ENCODE measurements at places on chromosomes 2 and 18.

- DNase-seq, result no peak
Measured at GRCh38 chr2:31233231-31233630, 721 bp upstream of the EHD3 start.

- no peak for DNase-seq
Measured at GRCh38 chr2:85769236-85769982, 15.6 kb downstream of the ATOH8 start.

GRCh38 chr18:59697236-59697932 is at the start of gene CCBE1:
Gene CCBE1, minus strand, starts transcription at chr18:59697423.
- DNase-seq, result peak; percentile 17

- DNase-seq, result no peak
Measured at GRCh38 chr2:44931198-44931780, 10.2 kb upstream of the SIX3 start.

GRCh38 chr2:99727199-99727598 is 237.4 kb upstream of the REV1 start:
- no peak for DNase-seq

- no peak for DNase-seq
Measured at GRCh38 chr2:71786291-71787107, 333.1 kb downstream of the DYSF start.

DNA sequence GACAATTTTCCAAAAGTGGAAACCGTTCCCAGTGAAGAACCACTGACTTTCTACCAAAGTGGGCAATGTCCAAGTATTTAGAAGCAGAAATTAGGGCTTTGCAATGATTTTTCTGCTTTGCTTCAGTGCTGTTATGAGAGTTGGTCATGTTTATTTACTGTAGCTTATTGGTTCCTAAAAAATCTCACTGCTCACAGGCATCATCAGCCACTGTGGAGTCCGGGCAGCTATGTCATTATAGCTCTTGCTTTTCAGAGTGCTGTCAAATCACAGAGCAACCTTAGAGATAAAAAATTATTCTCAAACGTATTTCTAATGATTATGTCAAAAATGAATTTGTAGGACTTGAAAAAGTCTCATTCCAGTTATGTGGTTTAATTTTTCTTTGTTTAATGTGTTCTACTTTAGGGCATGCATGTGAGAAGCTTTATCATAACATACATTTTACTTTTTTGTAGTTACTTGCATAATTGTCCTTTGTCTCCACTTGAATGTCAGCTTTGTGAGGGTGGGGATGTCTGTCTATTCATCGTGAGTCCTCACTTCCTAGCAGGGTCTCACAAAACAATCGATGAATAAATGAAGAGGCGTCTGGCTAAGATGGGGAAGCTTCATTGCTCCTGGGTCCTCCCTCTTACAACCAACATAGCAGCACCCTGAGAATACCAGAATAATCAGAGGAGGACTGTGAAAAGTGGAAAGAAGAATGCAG is 117.6 kb downstream of the TPGS2 start:
- DNase-seq, result no peak

GRCh38 chr2:64939332-64939917 is 49.8 kb upstream of the SLC1A4 start:
- DNase-seq, result no peak

DNA sequence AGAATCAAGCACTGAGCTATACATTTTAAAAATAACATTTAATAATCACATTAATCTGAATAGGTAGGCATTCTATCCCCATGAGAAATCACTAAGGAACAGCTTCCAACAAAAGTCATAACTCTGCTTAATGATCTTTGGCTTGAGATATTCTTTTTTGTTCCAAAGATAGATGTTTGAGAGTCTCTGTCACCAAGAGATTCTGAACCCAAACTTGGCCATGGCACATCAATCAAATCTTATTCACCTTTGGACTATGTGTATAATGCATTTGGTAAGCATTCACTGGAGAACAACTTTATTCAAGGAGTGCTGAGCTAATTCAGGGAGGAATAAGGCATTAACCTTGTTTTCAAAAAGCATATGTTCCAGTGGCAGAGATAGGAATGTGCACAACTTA is 743.3 kb downstream of the SLC4A3 start:
- no peak for DNase-seq

GRCh38 chr2:168278424-168278888 is 31.1 kb upstream of the STK39 start:
- DNase-seq, result no peak

DNA sequence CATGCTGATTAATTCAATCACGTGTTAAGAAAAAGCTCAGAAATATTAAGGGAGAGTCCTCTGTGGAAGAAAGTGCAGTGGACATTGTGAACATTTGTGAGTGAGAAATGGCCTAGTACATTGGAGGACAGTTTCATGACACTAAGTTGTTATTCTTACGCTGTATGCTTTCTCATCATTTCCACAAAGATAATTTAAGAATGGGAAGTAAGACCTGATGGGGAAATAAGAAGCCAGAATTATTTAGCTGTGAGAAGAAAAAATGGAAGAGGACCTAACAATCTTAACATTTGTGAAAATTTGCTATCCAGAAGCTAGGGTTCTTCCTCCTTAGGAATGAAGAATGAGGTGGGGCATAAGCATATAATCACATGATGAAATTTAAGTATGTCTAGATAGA is 15.2 kb upstream of the RAPH1 start:
- no peak for DNase-seq

GRCh38 chr2:47487498-47487875 is 84.5 kb downstream of the MSH2 start:
- no peak for DNase-seq

- DNase-seq, result no peak
Measured at GRCh38 chr2:109148117-109148746, 19.2 kb downstream of the SH3RF3 start.

- no peak for DNase-seq
Measured at GRCh38 chr2:143186876-143187275, 57.7 kb downstream of the ARHGAP15 start.

GRCh38 chr2:10678225-10678624 is 11.6 kb downstream of the NOL10 start:
- DNase-seq, result no peak

GRCh38 chr2:85854166-85854509 is 34.7 kb downstream of the ST3GAL5 start:
- no peak for DNase-seq

- no peak for DNase-seq
Measured at GRCh38 chr2:122236152-122236874, 480.9 kb downstream of the TSN start.

GRCh38 chr2:65016789-65017188 is 27.6 kb downstream of the SLC1A4 start:
- DNase-seq, result no peak

- DNase-seq, result no peak
Measured at GRCh38 chr2:160928854-160929301, 231.3 kb upstream of the TANK start.

GRCh38 chr2:242030226-242030575 is 160.7 kb downstream of the RTP5 start:
- no peak for DNase-seq

- no peak for DNase-seq
Measured at GRCh38 chr2:148658807-148659722, 14.5 kb downstream of the EPC2 start.

GRCh38 chr18:36274083-36274715 is 23.3 kb upstream of the FHOD3 start:
- no peak for DNase-seq

GRCh38 chr2:154771664-154772284 is 73.3 kb downstream of the KCNJ3 start:
- no peak for DNase-seq

DNA sequence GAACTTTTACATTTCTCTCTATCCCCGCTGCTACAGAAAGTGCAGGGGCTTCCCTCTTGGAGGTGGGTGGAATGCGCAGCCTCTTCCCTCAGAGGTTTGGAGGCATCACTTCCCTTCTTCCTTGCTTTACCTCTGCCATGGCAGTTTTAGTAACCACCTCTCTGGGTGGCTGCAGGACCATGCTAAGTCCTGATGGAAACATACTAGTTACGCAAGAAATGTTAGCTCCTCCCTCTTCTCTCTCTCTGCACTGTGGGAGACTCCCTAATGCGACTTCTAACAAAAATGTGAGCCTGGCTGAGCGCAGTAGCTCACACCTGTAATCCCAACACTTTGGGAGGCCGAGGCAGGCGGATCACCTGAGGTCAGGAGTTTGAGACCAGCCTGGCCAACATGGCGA is 116.8 kb upstream of the RAB6C start:
- DNase-seq, result no peak

- no peak for DNase-seq
Measured at GRCh38 chr2:240098349-240098748, 37.8 kb downstream of the COPS9 start.

DNA sequence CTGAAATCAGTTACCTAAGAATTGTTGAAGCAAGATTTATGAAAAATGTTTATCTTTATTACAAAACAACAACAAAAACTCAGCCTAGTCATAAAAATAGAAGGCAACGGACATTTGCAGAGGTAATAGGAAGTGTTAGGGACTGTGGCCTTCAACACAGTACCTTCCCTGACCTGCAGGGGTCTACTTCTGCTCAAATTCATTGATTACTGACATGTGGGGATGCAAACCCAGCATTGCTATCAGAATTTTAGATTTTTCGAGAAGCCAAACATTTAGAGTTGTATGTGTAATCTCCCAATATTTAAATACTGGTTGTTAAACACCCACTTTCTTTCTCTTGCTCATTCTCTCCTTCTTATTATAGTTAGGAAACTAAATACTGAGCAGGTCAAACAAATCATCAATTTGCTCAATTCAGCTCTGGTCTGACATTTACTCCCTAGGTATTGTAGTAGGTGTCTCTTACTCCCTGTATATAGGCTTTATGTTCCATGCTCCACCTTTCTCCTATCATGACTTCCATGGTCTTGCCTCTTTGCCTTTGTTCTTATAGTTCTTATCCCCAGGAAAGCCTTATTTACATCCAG is 198.5 kb downstream of the UBE2E3 start:
- no peak for DNase-seq

GRCh38 chr2:84301717-84302116 is 157.4 kb downstream of the SUCLG1 start:
- no peak for DNase-seq

DNA sequence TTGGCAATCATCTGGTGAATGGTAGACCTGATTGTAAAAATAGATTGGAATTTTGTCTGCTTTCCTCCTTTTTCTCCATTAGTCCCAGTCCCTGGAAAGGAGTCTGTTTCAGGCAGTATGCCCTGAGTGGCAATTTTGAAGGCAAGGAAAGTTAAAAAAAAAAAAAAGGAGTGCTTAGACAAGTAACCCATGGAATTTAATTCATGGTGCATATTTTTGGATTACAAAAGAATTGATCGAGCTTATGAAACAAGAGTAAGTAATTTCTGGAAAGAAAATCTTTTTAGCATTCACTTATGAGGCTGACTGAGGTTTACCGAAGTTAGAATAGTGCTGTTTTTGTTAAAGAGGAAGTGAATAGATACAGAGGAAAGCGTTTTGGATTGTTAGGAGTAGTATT is 29.4 kb upstream of the TMEM178A start:
- no peak for DNase-seq

- no peak for DNase-seq
Measured at GRCh38 chr2:71789556-71790204, 336.3 kb downstream of the DYSF start.

GRCh38 chr2:37602702-37603101 is 68.7 kb downstream of the CDC42EP3 start:
- no peak for DNase-seq

Data from hypothalamus (tissue), 51 donors.